ENCODE measurements at places on chromosomes 2 and 18. TPM values are rescaled to one million over a fixed set of nuclear protein-coding genes. Genes with fewer than 3 reads are reported as not detected.

ACTG2 gene
- total RNA-seq, result 3.9 TPM

LBX2 gene
- 0.51 TPM for total RNA-seq

BCL2 gene
- total RNA-seq, result 25.9 TPM

NPPC gene
- total RNA-seq, result 0.30 TPM

EMILIN1 gene
- total RNA-seq, result 21.0 TPM

HOXD12 gene
- total RNA-seq, result not detected

LYPD6 gene
- total RNA-seq, result 0.16 TPM

MOCOS gene
- total RNA-seq, result 0.38 TPM

IL36B gene
- total RNA-seq, result not detected

CPO gene
- not detected for total RNA-seq

ALPP gene
- total RNA-seq, result not detected

DNA sequence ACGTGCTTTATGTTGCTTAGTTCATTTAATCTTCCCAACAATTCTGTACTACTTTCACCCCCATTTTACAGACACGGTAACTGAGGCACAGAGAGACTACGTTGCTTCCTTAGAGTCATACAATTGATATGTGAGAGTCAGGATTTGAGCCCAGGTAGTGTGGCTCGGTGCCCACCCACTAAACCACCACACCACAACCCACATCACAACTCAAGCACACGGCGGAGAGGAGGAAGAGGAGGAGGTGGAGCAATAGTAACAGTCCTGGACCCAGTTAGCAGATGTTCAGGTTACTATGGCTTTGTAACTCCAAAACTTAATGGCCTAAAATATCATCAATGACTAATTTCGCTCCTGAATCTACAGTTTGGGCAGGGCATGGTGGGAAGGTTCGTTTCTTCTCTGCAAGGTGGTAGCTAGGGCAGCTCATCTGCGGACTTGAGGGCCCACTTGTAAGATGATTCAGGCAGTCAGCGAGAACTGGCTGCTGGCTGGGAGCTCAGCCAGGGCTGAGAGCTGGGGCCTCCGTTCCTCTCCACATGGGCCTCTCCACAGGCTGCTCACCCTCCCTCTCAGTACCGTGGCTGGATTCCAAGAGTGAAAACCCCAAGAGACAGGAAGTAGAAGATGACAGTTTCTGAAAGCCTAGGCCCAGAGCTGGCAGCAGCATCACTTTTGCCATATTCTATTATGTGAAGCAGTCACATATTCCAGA lies 167.1 kb downstream of the ZFP36L2 start:
- DNase-seq, result peak; percentile 83

DNA sequence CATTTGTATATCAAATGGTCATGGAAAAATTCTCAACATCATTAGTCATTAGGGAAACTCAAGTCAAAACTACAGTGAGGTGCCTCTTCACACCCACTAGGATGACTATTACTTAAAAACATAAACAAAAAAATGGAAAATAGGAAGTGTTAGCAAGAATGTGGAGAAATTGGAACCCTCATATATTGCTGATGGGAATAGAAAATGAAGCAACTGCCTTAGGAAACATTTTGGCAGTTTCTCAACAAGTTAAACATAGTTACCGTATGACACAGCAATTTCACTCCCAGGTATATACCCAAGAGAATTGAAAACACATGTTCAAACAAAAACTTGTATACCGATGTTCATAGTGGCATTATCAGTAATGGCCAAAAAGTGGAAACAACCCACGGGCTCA lies 18.1 kb upstream of the CYP26B1 start:
- no peak for DNase-seq

DNA sequence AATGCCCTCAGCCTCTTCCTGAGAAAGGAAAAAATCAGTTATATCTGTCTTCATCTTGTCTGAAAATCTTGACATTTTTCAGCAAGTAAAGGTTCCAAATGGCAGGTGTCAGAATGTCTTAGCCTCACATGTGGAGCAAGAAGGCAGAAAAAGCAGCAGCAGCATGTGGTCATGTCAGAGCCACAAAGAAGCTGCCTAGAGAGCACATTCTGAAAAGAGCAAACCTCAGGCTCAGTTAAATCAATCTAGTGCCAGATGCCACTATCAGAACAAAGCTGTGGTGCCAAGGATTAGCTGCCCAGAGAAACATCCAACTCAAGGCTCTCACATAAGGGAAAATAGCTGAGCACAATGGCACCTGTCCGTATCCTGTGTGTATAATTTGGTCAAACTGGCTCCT lies 105.9 kb downstream of the SRBD1 start:
- DNase-seq, result no peak

DNA sequence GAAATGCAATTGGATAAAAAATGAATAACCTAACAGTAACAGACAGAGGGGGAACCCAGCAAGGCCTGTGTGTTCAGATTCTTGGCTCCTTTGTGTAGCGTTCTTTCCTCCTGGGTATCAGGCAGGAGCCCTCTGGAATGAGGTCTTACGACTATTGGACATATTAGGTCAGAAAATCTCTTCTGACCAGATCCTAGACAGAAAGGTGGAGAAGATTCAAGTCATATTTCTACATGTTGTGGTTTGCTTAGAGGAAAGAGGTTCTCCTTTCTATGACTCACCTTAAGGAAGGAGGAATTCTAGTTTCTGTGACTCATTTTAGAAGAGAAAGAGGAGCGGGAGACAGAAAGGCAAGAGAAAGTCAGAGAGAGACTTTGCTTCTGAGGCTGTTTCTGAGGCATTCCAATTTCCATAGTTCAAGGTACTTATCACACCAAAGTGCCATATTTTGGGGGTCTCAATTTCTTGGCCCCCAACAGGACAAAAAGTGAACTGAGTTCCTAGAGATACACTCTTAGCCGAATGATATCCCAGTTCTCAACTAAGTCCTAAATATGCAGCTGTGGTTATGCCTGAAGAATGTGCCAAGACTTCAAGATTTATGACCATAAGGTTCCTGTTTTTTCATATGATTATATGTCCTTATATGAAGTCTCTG lies 618.6 kb downstream of the ZEB2 start:
- no peak for DNase-seq

DNA sequence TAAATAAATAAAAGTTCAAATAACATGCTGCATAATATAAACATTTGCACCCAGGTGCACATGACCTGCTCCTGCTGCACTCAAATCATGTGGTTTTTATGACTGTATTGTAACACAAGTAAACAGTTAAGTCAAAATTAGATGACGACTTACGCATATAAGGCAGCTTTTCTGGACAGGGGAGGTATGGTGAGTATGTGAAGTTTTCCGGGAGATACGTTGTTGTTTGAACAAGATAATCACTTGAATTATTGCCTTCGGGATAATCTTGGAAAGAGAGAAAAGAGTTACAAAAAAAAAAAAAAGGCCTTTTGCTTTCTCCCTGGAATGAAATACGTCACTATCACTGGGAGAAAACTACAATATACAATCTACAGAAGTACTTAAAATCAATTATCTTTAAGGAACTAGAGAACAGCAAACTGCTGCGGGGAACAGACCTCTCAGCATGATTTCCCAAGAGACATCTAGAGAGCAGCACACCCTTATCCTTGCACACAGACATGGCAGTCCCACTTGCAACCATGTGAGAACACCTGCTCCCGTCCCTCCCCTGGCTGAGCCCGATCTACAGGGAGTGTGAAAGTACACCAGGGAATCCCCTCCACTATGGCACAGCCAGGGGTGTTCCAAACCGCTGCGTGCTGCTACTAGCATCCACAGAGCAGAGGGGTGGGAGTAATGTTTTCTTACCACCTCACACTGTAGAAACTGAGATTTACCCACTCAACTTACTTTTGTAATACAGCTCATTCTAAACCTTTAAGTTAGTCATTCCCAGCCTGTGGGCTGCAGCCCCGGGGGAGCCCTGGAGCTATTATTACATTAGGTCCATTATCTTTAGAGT lies 26.3 kb downstream of the B4GALT6 start:
- no peak for DNase-seq

DNA sequence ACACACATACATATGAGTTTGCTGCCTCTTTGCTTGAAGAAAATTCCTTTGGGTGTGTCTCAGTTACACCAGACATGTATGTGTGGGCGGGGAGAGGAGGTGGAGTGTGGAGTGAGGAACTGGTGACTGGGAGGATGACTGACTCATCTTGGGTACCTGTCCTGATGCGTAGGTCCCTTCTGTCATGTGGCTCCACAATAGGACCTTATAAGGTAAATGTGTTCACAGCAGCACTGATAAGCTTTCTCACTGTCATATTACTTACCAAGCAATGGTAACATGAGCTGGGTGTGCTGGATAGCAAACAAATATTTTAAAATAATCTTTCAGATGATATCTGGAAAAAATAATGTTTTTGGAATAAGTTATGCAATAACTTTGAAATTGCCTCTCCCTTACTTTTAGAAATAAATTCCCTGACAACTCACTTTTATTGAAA lies 45.1 kb downstream of the SLC9A2 start:
- no peak for DNase-seq

DNA sequence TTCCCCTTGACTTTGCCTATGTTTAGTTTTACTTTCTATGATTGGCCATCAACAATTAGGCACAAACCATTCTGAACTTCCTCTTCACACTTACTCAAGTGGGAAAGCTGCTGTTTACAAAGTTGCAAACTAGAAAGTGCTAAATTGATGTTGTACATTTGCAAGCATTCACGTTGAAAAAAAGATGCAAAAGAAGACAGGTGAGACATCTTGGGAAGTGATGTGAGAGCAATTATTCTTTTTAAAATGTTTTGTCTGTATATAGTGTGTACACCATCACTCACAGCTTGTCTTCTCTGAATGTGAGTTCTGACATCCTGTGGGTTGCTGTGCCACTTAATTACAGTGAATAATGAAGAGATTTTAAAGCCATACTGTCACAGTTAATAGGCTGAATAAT lies 874.1 kb upstream of the LRATD1 start:
- no peak for DNase-seq

GRCh38 chr2:173906626-173907025 lies 58.5 kb downstream of the SP3 start:
- no peak for DNase-seq

- no peak for DNase-seq
Observed at GRCh38 chr2:2590841-2591541, 259.9 kb upstream of the MYT1L start.

GRCh38 chr18:35827275-35827902 lies 145.1 kb upstream of the RMP24 start:
- DNase-seq, result no peak

GRCh38 chr2:229474125-229474524 lies 203.0 kb upstream of the PID1 start:
- DNase-seq, result no peak

DNA sequence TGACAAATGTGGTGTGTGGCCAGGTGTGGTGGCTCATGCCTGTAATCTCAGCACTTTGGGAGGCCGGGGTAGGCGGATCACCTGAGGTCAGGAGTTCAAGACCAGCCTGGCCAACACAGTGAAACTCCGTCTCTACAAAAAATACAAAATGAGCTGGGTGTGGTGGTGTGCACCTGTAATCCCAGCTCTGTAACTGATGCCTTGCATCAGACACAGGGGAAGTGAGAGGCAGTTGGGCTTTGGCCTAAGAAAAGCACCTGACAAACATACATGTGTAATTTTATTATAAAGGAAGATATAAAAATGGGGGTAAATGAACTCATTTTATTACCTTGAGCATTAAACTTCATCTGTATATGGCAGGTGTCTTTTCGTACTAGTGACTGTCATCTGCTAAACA lies 66.7 kb upstream of the FAM136A start:
- DNase-seq, result no peak

- no peak for DNase-seq
Observed at GRCh38 chr2:106972782-106973181, 86.8 kb upstream of the ST6GAL2 start.

DNA sequence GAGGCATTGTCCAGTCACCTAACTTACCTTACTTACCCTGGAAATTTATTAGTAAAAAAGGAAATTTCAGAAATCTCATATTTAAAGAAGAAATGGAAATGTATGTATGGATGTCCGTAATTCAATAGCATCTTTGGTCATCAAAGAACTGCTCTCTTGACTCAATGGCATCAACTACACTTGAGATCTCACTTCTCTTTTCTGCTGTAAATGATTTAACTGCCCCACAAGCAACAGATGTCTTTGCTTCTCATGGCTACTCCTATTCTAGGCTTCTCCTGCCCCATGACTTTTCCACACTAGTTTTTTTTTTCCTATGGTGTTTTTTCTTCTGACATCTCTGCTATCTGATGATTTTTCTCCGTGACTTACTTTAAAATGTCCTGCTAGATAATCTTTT lies 34.0 kb upstream of the ERMN start:
- no peak for DNase-seq

GRCh38 chr18:23992089-23992940 lies 22.2 kb upstream of the TTC39C start:
- DNase-seq, result no peak

- DNase-seq, result no peak
Observed at GRCh38 chr2:24771764-24772586, 21.2 kb downstream of the PTRHD1 start.

- DNase-seq, result peak; percentile 56
Observed at GRCh38 chr2:3214806-3215404, 162.7 kb downstream of the EIPR1 start.

GRCh38 chr2:127932199-127932876 lies 46.6 kb upstream of the AMMECR1L start:
- no peak for DNase-seq

GRCh38 chr2:120330946-120331822 lies 14.8 kb upstream of the INHBB start:
- no peak for DNase-seq
